Ascending aorta (tissue), 2 donors: ENCODE measurements at places on chromosomes 1 and 21. TPM values are rescaled to one million over a fixed set of nuclear protein-coding genes. Genes with fewer than 3 reads are reported as not detected.

The NECTIN4 gene
- not detected for total RNA-seq

DNA sequence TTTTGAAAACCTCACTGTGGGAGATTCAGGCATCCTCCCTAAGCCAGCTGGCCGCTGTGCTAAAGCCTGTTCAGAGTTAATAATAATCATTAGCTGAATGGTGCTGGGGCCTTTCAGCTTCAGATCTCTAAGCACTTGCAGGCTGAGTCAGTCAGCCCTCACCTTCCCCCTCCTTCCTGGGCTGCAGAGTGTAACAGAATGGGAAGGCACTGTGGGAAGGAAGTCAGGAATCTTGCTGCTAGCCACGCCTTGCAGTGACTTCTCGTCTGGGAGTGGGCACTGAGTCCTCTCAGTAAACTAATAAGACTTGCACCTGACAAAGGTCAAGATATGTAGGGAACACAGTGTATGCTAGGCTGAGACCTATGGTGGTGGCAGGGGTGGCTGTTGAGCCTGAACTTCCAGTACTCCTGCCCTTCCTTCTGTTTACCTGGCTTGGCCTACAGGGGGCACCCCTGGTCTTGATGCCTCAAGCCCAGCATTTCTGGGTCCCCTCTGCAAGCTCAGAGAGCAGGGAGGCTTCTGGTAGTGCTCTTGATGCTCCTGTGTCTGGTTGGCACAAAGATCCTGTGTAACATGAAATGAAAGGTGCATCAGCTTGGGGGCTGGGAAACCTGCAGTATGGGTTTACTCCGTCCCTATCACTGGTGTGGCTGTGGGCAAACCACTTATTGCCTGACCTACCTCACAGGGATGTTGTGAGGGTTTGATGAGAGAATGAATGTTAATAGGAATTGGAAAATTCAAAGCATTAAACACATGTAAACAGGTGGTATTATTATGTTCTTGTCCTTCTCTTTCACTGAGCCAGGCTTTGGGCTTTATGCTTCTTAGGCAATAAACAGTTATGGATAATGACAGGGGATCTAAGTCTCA, 6.0 kb downstream of the CYB561D1 start:
- H3K4me1 ChIP-seq, result peaks cover 35% of the 10 kb centered on the region
- H3K4me3 ChIP-seq, result no peak overlapping the region
- H3K27ac ChIP-seq, result peak overlapping the region; percentile 53
- no peaks in the 10 kb centered on the region for H3K27me3 ChIP-seq
- no peak for DNase-seq

DNA sequence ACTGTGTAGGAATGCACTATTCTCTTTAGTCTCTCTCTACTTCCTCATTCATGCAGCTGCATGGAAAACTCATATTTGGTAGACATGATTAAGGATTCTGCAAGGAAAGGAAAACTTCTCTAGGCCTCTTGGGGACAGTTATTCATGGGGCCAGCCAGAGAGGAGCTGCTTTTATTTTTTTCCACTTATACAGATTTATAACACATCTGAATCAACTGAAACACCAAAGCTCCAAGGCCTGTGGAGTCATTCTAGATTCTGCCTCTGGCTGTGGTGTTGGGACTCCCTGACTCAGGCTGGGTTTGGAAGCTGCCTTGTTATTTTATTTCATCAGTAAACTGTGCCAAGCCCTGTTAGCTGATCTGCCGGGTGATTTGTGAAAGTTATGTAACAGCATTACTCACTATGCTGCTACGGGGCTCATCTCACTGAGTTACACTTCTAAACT, 83.9 kb upstream of the EDEM3 start:
- peak; percentile 90 for DNase-seq
- H3K27me3 ChIP-seq, result no peaks in the 10 kb centered on the region
- H3K4me3 ChIP-seq, result no peak overlapping the region
- H3K36me3 ChIP-seq, result no peaks in the 10 kb centered on the region

DNA sequence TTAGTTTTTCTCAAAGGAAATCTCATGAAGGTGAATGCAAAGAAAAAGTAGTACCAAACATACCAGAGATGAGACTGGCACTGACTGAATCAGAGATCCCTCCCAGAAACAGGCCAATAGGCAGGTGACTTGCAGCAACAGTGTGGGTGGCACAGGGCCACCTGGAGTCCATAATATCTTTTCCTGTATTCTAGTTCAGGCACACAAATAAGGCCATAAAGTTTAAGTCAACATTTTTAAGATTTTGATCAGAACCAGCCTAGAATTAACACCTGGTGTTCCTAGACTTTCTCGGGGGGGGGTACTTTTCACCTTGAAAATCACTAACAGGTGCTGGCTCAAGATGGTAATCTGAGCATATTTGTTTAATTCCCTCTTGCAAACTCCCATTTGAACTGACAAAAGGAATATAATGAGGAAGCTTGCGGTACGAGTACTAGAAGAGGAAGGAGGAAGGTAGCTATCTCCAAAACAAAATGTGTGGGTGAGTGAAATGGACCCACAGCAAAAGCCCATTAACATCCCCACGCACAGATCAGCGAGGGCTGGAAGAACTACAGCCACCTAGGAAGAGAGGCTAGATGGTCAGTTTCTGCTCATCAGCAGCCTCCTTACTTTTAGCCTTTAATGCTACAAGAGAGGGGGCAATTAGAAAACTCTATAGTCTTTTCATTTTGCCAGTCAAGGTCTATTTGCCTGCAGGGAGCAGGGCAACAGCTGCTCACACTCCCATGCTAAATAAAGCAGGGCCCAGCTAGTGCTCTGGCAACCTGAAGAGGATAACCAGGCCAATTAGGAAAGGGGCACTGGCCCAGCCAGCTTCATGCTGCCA, 18.9 kb downstream of the SDE2 start:
- no peak for DNase-seq
- no peak overlapping the region for H3K4me3 ChIP-seq
- H3K4me1 ChIP-seq, result no peaks in the 10 kb centered on the region
- H3K36me3 ChIP-seq, result peaks cover 66% of the 10 kb centered on the region
- H3K27me3 ChIP-seq, result no peaks in the 10 kb centered on the region
- H3K27ac ChIP-seq, result no peak overlapping the region

GRCh38 chr1:220879509-220880361, 492 bp downstream of the HLX start:
- H3K4me3 ChIP-seq, result peak overlapping the region; percentile 98
- H3K4me1 ChIP-seq, result peaks cover 7% of the 10 kb centered on the region
- peak overlapping the region; percentile 93 for H3K27ac ChIP-seq
- peaks cover 7% of the 10 kb centered on the region for H3K36me3 ChIP-seq

GRCh38 chr1:226428348-226428747, 20.5 kb upstream of the PARP1 start:
- DNase-seq, result no peak
- H3K27ac ChIP-seq, result no peak overlapping the region
- no peaks in the 10 kb centered on the region for H3K36me3 ChIP-seq
- no peak overlapping the region for H3K4me3 ChIP-seq
- H3K4me1 ChIP-seq, result no peaks in the 10 kb centered on the region

- H3K27ac ChIP-seq, result no peak overlapping the region
- no peaks in the 10 kb centered on the region for H3K36me3 ChIP-seq
- no peaks in the 10 kb centered on the region for H3K27me3 ChIP-seq
- no peak overlapping the region for H3K4me3 ChIP-seq
Measured at GRCh38 chr1:246695136-246695535, 29.1 kb upstream of the SCCPDH start.
